ENCODE measurements at places on chromosomes 16 and 17.

- DNase-seq = no peak
Observed at GRCh38 chr17:43766413-43767052, 7.9 kb upstream of the SOST start.

DNA sequence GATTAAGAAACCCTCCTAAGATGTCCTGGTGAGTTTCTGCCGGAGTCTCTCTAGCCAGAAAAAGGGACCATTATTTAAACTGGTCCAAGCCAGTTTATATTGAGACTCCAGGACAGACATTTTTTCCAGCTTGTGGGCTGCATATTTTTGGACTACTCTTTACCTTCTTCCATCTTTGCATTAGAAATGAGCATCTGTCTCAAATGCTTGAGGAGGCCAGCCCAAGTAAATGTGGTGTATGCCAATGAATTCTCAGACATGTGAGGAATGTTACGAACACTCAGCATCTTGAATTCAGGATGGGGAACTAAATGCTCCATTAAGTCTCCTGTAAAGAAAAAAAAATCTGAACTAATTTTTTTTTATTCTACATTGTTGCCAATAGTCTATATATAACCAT is 18.4 kb downstream of the TUBD1 start:
- DNase-seq = no peak

GRCh38 chr16:83348991-83349390 is 458.8 kb upstream of the HSBP1 start:
- DNase-seq = no peak

- DNase-seq = no peak
Observed at GRCh38 chr16:22424161-22424937, 49.9 kb upstream of the CDR2 start.

DNA sequence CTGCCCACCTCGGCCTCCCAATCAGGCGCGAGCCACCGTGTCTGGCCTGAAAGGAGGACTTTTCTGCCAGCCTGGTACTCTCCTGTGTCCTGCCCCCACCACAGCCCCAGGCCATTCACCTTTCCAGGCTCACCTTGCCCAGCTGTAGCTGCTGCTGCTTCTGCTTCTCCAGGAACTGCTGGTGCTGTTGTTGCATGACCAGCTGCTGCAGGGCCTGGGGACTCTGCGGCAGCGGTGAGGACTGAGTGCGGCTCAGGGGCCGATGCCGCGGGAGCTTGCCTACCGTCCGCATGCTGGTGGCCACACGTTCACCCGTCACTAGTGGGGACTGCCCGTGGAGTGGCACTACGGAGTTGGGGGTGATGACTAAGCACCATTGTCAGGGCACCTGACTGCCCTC is 17.7 kb downstream of the G6PC3 start:
- DNase-seq = no peak

DNA sequence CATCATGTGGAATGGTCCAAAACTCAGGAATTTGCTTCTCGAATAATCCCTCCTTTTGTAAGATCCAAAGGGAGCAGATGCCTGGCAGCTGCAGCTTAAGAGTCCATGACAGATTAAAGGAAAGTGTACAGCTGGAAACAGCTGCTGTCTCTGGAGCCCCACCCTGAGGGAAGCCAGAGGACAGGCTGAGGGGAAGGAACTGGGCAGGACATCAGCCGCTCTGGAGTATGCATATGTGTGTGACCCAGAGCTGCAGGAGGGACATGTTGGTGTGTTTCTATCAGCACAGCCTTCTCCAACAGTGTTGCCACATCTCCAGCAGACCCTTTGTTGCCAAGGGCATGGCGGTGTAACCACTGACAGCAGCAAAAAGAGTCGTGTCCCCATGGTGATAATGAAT is 46.2 kb downstream of the CYB561 start:
- no peak for DNase-seq

DNA sequence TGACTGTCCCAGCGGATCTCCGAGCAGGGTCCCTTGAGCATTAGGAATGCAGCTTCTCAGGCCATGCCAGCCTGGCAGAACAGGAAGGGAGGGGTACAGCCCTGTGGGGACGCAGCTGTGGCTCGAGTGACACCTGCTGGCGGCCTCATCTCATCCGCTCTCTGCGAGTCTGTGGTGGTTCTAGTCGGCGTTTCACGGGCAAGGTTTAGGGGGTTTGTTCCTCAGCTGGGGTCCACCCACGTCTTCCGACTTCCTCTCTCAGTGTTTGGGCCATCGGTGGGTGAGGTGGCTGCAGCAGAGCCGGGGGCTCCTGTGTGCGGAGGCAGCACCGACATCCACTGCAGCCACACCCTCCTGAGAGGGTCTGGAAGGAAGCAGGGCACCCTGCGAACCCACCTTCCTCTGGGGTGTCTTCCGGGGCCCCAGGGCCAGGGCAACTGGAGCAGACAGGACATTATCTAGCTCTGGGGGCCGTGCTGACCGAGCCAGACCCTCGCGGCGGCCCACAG is 33.3 kb downstream of the JPH3 start:
- peak; percentile 20 for DNase-seq

GRCh38 chr16:11670171-11671131 is 2.2 kb downstream of the SNN start:
- no peak for DNase-seq

DNA sequence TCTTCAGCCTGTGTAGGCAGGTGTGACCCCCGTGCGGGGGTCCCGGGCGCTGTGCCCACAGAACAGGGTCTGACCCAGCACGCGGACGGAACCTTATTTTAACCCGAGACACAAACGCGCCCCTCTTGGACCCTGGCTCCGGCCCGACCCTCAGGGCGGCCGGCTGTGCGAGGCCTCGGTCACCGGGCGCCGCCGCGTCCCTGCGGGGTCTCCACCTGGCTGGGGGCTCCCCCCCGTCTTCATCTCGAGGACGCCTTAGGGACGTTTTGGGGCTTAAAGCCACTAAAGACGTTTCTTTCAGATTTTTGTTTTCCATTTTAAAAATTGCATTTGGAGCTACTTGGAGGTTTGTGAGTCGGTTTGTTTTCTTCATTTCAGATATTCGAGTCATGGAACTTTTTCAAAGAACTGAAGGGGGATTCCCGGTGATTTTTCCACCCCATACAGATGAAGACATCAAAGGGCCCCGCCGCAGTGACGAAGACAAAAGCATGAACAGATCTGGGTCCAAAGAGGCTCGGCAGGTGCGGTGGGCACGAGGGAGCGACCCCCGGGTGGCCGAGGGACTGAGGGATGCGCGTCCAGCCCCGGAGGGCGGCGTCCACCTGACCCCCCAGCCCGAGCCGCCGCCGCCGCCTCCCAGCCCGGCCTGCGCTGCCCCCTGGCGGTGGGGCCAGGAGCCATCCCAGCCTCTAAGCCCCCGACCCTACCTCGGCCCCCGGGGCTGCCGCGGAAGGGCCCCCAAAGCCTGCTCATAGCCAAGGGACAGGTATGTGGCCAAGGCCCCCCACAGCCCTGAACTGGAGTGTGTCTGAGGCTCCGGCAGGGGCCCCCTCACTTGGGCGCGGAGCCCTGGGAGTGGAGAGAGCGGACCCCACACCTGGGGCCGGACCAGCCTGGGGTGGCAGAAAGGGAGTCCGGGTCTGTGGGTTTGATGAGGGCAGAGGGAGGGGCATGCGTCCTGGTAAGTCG is 3.8 kb upstream of the CD7 start:
- no peak for DNase-seq

DNA sequence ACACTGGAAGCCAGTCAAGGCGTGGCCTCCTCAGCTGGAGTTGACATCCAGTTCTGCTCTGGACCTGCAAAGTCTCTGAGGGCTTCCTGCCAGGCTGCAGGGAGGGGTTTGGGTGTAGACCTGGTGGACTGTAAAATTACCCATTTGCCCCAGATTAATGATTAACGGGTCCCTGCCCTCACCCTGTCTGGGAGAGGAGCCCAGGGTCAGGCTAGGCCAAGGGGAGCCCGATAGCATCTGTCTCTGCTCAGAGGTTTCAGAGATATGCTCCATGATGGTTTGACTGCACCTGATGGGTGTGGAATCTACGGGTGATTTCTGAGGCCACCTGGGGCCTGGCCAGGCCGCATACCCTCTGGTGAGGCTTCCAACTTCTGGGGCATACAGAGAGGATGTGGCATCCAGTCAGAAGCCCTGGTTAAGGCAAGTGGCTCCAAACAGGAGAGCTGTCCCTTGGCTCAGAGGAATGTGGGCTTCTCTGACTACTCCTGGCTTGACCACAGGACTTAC is 11.2 kb downstream of the PPY start:
- DNase-seq = no peak

DNA sequence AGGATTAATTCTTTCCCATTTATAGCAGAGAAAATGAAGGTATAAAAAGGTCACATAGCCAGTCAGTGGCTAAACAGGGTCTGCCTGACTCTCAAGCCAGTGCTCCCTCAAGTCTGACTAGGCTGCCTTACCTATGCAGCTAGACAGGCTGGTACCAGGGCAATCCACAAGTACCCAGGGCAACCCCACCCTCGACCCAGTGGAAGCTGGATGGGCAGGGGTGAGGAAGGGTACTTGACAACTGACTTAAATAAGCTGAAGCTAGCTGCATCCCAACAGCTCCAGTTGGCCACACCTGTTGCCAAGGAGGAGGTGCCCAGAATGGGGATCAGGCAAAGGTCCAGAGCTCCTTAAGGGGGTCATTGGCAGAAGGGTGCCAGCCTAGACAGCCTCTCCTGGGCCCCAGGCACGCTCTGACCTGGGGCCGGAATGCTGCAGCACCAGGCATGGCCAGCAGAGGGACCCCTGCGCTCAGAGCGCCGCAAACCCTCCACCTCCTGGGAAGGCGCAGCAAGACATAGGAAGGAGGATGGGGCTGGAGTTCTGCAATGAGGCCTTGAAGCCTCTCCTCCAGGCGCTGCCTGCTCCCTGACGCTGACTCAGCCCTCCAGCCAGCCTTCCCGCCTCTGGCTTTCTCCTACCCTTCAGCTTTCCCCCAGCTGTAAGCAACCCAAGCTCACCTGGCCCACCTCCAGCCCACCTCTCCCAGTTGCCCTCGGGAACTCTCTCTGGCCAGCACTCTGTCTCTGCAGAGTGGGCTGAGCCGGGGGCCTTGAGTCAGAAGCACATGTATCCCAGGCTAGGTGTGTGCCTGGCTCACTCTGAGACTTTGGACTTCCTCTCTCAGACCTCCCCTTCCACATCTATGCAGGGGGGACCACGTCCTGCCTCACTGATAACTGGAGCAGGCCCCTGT is 28.8 kb downstream of the MPP2 start:
- DNase-seq = peak; percentile 43

- no peak for DNase-seq
Observed at GRCh38 chr17:60665602-60666001, 12.0 kb upstream of the BCAS3 start.

- no peak for DNase-seq
Observed at GRCh38 chr16:46757339-46758050, 9.4 kb upstream of the MYLK3 start.

- no peak for DNase-seq
Observed at GRCh38 chr17:3753624-3754023, 29.9 kb downstream of the HASPIN start.

GRCh38 chr17:51640108-51640622 is 379.8 kb downstream of the UTP18 start:
- DNase-seq = peak; percentile 71

DNA sequence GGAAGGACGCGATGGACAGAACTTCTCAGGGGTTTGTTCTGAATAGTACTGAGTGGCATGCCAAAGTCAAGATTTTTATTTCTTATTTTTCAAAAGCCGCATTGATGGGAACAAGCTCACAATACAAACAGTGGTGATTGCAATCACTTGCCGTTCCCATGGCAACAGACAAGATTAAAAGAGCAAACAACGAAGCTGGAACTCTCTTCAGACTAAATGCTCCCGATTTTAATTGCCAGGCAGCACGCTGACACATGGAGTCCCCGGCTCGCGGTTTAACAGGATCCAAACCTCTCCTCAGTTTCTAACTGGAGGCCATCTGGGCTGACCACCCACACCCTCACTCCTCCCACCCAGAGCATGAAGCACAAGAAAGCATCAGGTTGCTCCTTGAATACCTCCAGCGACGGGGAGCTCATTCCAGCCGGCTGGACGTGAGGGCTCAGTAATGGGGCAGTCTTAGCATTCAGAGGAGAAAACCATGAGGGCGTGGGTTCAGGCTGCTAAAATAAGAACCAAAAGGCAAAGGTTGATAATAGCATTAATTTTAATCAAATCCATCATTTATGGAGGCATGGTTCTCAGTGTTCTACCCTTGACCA is 41.5 kb downstream of the AIPL1 start:
- DNase-seq = no peak

GRCh38 chr17:4908711-4909496 is 6.0 kb upstream of the CHRNE start:
- peak; percentile 65 for DNase-seq

Measured in Panc1 (cell line).